Hepatocyte (in vitro differentiated cells): ENCODE measurements at places on chromosomes 11 and 22.
A peak's percentile ranks its signal among the peaks of the same experiment; 100 is the strongest.

DNA sequence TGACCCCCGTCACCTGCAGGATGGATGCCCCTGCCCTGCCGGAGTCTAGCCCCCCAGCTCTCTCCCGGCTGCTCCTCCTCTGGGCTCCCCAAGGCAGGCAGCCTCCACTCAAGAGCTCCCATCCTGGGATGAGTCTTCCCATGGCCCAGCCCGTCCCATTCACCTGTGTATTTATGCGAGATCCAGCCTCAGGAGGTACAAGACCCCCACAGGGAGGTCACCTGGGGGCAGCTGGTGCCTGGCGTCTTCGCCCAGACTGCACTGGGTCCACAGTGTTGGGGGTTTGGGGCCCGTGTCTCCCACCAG is 43.0 kb upstream of the ZC3H12C start:
- DNase-seq = no peak

DNA sequence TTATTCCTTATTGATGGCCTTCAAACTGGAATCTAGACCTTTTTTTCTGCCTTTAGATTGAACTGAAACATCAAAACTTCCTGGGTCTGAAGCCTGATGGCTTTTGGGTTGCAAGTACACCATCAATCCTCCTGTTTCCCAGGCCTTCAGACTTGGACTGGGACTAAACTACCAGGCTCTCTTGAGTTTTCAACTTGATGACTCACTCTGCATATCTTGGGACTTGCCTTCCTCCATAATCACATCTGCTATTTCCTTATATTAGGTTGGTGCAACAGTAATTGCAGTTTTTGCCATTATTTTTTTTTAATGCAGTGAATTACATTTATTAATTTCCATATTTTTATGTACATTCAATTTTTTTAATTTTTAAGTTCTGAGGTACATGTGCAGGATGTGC is 7.0 kb downstream of the OR51B5 start:
- no peak for DNase-seq

DNA sequence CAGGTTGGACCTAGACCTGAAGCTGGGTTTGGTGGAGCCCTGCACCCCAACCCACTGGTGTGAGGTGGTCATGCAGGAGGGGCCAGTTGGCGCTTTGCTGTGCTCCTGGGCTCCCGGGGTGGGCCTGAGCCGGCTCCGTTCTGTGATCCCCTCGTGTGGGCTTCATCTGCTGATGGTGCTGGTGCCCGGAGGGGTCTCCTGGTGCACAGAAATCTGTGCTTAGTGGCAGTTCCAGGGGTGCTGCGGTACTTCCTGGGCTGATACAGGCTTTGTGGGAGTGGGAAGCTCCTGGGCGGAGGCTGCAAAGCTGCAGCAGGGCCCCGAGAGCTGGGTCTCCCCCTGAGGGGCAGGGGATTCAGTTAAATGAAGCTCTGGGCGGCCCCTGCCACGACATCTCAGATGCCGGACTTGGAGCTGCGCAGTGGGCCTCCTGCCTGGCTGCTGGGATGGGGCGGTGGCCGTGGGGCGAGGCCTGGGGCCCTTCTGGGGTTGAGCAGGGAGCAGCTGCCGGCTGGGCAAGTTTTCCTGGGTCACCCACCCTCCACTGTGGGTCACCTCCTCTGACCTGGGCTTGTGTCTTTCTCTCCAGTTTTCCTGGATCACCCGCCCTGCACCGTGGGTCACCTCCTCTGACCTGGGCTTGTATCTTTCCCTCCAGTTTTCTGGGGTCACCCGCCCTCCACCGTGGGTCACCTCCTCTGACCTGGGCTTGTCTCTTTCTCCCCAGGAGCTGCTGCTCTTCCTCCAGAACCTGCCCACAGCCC is 410.5 kb downstream of the TBC1D22A start:
- no peak for DNase-seq

DNA sequence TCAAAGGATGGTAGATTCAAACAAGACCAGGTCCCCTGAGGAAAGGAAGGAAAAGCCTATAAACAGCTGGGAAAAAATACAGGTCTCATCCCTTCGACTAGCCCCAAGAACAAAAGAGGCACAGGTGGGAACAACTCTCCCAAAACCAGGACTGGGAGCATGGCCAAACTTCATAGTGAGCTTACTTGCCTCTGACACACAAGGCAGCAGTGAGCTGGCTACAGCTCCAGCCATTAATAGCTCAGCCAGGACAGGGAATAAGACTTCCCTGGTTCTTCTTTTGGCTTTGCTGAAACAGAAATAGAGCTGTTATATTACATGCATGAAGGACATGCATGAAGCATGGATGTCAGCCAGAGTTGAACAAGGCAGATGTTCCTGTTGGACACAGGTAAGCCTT is at the start of gene OR10A2:
OR10A2 (plus strand) TSS at position 97 of the 400 bp plus-strand sequence. CDS start 6,698 bp downstream, outside the sequence.
- peak; percentile 10 for DNase-seq

DNA sequence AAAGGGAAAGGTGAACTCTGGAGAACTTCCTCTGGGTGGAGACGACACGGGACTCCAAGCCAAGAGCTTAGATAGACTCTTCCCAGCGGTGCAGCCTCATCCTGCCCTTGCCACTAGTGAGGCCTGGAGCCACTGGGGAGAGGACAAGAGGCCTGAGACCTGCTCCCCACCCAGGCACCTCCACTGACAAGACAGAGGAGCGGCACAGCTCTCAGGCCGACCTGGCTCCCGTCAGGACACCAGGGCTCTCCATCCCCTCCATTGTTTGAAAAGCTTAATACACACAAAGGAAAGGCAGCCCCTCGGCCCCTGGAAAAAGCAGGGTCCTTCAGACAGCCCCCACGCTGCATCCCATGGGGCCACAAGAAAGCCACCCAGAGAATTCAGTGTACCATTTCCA is 29.6 kb downstream of the POLDIP3 start:
- DNase-seq = no peak
